Activated T-cell treated with anti-CD3 and anti-CD28 coated beads, Interleukin-2, amount 50 U/mL, for 24 hours (primary cell): ENCODE measurements at places on chromosomes 11 and 22.

DNA sequence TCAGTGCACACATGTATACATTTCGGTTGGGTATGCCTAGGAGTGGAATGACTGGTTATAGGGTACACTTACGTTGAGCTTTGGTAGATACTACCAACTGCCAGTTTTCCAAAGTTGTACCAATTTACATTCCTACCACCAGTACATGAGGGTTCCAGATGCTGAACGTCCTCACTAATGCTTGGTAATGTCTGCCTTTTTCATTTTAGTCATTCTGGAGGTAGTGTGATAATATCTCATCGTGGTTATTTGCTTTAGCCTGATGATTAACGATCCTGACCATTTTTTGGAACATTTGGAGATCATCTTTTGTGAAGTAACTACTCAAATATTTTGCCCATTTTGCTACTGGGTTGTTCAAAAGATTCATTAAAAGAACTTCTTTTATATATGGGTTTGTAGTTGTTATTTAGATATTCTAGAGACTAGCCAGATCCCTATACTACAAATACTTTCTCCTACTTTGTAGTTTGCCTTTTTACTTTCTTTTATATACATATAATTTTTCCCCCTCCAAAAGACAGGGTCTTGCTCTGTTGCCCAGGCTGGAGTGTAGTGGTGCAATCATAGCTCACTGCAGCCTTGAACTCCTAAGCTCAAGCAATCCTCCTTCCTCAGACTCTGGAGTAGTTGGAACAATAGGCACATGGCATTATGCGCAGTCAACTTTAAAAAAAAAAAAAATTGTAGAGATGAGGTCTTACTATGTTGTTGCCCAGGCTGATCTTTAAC, 62.1 kb downstream of the RBFOX2 start:
- no peak for DNase-seq

GRCh38 chr11:9461760-9462134, 935 bp downstream of the ZNF143 start:
- no peak for DNase-seq

DNA sequence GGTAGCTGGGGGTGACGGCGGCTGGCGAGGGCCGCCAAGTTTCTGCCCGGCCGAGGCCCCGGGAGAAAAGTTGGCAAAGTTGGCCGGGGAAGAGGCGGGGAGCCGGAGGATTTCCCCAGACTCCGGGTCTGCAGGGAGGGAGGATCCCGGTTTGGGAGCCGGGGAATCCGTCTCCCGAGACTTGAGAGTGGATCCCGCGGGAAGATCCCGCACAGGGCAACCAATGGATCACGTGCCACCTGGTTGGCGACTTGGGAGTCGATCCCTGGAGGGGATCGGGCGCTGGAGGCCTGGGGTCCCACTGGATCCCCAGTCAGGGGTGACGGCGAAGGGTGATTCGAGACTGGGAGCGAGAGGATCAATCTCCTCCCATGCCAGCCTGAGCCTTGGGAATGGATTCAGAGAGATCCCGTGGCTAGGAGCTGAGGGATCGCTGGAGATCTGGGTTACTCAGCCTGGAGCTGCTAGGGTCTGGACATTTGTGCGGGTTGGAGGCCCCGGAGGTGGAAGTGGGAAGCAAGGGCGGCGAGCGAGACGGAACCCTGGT, 394 bp downstream of the KIAA1671 start:
- DNase-seq, result no peak

- no peak for DNase-seq
Observed at GRCh38 chr11:108069947-108070346, 51.4 kb upstream of the ACAT1 start.

DNA sequence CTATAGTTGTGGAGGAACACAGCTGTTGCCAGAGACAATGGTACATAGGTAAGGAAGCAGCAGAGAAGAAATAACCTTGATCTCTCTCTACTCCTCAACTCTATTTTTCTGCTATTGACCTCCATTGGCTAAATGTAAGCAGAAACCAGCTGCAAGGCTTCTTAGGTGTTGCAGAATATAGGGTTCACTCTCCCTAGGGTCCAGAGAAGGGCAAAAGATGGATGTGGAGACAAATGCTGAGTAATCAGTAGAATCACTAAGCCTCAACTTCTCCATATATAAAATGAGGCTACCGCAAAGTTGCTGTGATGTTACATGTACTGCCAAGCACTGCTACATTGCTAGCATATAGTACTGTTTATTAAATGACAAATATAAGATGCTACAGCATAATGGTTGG, 120.6 kb downstream of the PDE3B start:
- no peak for DNase-seq

DNA sequence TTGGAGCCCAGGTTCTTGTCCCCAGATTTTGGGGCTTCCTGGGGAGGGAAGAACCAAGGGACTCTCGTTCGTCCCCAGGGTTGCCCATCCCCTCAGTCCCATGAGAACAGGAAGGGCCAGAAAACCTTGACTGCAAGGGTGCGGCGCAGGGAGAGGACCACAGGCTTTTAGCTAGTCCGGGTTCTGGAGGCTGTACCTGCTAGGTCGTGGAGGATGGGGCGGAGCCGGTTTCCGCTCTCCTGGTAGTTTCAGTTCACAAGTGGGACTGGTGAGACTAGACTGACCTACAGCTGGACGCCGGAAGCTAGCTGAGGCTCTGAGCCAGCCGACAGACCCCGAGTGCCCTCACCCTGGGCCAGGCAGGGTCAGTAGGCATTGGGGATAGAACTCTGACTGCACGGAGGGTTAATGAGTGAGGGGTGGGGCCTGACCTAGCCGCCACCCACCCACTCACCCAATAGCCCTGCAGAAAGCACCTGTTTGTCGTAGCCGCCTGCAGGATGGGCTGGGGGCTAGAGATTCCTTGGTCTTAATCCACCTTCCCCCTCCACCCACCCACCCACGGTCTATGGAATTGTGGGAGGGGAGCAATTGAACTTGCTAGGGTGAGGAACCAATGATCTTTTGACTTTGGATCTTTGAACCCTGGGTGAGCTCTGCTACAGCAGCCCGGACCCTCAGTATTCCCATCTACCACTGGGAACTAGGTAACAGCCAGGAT, 1.5 kb downstream of the MAFF start:
- DNase-seq, result peak; percentile 58

DNA sequence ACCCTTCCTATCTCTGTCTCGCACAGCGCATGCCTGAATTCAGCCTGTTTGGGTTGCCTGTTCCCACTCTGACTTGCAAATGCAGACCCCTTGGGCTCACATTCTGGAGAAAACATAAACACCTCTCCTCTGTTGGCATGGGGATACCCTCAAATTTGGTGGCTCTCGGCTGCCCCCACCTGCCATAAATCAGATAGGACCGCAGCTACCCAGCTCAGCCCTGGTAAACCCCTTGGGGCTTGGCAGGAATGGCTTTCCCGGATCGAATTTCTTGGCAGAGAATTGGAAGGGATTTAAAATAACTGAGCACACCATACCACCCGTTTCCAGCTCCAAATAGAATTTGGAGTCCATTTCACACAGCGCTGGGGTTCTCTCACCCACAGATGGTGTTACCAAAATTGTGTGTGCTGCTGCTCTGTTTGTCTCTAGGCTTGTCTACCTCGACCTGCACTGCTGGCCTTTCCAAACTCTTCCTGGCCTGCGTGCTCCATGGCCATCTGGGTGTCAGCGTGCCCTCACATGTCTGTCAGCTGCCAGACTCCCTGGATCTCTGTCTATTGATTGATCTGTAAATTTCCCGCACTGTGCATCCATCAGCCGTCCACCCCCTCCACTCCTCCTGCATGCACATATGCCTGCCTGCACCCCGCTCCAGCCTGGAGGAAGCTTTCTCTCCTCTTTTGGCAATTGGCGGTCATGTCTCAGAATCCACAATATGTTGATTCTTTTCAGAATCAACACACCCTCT, 134.0 kb downstream of the NTM start:
- DNase-seq, result no peak

GRCh38 chr11:5303626-5304025, 1.9 kb upstream of the OR51B4 start:
- no peak for DNase-seq

DNA sequence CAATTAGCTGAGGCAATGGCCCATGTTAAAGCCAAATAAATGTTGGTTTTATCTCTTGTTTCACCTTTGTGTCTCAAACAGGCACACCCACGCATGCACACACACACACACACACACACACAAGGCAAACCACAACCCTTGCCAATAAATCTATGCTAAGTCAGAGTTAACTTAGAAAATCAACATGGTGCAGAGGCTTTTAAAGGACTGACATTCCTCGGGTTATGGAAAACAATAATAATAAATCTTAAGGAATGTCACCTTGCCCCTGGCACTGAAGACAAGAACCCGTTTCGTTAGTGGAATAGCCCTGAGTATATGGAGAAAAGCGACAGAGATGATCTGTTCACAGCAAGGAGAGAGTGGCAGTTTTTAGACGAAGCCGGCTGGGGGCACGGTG, 326.3 kb downstream of the NTM start:
- DNase-seq, result no peak

DNA sequence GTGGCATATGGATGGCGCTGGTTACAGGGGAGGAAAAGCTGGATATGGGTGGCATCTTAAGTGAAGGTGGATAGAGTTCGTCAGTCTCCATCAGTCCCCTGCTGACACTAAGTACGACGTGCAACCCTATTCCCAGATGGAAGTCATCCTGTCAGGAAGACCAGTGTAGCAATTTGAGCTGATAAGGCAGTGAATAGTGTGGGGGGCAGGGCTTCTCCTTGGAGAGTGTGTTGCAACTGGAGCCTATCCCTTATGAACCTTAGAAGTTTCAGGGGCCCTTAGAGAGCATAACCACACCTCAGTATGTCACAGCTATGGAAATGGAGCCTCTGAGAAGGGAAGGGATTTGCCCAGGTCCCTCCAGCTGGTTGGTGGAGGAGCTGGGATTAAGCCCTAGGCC, 36.1 kb upstream of the ANKK1 start:
- no peak for DNase-seq

- peak; percentile 37 for DNase-seq
Observed at GRCh38 chr11:61579676-61580270, 1.1 kb downstream of the SYT7 start.

DNA sequence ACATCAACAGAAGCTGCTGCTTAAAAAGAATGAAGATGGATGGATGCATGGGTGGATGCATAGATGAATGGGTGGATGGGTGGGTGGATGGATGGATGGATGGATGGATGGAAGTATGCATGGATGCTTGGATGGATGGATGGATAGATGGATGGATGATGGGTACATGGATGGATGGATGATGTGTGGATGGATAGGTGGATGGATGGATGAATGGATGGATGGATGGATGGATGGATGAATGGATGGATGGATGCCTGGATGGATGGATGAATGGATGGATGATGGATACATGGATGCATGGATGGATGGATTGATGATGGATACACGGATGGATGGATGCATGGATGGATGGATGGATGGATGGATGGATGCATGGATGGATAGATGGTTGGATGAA, 110.8 kb downstream of the LDLRAD3 start:
- DNase-seq, result no peak

GRCh38 chr11:57662893-57663292, 5.0 kb upstream of the ZDHHC5 start:
- no peak for DNase-seq

GRCh38 chr11:30172883-30173311, 57.9 kb upstream of the FSHB start:
- no peak for DNase-seq
